Kasumi-1 (cell line): ENCODE measurements at places on chromosomes 4 and X.

- no peak for DNase-seq
Measured at GRCh38 chr4:82919386-82919785, 18.9 kb downstream of the THAP9 start.

DNA sequence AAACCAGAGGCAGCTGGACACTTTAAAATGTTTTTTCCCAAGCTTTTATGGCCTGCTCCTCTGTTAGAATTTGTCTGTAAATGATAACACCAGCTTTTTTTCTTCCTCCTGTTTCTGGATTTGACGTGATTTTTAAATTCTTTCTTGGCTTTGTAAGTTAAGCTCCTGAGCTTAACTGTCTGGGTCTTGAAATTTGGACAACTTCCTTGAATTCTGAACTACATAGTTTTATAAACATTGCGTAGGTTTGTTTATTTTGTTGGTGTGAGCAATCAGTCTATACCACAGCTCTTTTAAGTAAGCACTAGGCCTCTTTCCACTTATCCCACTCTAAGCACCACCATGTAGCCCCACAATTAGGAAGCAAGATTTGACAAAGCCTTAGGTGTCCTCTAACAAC lies 144.4 kb upstream of the GUCY1A1 start:
- no peak for DNase-seq

- no peak for DNase-seq
Measured at GRCh38 chrX:19810802-19811201, 76.6 kb downstream of the SH3KBP1 start.

GRCh38 chrX:86348669-86349068 lies 200.4 kb downstream of the DACH2 start:
- DNase-seq, result no peak

DNA sequence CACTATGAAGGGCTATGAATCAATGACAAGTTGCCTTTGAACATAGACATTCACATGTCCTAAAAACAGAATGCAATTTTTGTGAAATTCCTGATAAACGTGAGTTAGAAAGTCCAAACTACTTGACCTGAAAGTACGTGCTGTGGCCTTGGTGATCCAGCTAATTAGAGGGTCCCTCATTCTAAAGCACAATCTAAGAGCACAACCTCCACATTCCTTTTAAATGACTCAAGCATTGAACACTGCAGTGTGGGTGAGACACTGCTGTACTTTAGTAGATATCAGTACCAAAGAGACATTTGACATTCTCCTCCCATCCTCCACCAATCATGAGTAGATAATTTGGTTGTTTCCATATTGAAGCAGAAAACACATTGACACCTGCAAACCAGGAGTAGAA lies 73.5 kb downstream of the FAM47B start:
- DNase-seq, result no peak
